Right renal pelvis (tissue), 4 donors: ENCODE measurements at places on chromosomes 16 and 17. TPM values are rescaled to one million over a fixed set of nuclear protein-coding genes. Genes with fewer than 3 reads are reported as not detected.
A peak's percentile ranks its signal among the peaks of the same experiment; 100 is the strongest.

- no peak for DNase-seq
Observed at GRCh38 chr17:61485067-61485775, 33.0 kb downstream of the TBX4 start.

GRCh38 chr16:83266848-83267553, 540.8 kb upstream of the HSBP1 start:
- no peak for DNase-seq

DNA sequence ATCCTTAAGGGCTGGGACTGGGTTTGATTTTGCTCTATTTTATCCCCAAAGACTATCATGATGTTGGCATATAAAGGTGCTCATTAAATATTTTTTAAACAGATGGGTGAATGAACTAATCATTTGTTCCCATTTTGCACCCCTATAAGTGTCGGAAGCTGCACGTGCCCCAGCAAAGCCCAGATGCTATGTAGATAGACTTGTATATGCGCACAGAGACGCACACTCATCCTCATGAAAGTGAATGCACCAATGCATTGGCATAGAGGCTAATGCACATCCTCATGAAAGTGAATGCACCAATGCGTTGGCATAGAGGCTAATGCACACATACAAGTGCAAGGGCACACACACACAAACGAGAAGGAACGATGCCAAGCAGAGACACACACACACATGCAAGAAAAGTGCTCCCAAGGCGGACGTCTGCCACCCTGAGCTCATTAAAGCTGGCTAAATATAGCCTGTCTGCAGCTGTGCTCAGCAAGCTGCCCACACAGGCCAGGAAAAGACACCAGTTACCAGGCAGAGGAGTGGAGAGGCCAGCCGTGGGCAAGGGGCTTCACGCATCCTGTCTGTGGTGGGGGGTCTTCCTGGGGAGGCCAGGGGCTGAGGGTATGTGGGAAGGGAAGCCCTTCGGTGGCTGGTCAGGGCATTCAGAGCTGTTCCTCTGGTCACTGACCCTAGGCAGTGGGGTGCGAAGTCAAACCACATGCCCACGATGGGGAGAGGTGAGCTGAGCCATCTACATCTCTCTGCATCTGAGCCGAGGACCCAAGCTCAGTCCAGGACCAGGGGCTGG, 52.6 kb downstream of the PIMREG start:
- no peak for DNase-seq

DNA sequence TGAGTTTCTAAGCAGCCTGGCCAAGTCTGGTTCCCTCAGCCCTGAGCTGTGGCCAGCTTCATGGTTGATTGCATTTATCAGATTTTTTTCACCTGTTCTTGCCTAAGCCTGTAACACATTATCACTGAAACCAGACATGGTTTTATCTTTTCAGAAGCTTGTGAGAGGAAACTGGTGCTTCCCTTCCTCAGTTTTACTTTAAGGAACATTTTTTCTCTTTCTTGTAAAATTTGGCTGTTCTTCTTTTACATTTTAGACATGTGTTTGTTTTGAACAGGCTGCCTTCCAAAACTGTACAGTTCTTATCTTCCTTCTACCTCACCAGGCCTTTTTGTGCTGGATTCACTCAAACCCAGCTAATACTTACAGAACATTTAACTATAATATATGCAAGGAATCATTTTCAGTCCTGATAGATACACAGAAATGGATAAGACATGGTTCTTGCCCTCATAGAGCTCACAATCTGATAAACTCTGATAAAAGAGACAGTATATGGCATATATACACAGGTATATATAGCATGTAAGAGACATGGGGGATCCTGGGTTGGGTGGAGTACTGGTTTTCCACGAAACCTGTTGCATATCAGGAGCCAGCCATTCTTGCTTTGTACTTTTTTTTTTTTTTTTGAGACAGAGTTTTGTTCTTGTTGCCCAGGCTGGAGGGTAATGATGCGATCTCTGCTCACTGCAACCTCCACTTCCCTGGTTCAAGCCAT, 44.5 kb downstream of the ZNRF1 start:
- no peak for DNase-seq

DNA sequence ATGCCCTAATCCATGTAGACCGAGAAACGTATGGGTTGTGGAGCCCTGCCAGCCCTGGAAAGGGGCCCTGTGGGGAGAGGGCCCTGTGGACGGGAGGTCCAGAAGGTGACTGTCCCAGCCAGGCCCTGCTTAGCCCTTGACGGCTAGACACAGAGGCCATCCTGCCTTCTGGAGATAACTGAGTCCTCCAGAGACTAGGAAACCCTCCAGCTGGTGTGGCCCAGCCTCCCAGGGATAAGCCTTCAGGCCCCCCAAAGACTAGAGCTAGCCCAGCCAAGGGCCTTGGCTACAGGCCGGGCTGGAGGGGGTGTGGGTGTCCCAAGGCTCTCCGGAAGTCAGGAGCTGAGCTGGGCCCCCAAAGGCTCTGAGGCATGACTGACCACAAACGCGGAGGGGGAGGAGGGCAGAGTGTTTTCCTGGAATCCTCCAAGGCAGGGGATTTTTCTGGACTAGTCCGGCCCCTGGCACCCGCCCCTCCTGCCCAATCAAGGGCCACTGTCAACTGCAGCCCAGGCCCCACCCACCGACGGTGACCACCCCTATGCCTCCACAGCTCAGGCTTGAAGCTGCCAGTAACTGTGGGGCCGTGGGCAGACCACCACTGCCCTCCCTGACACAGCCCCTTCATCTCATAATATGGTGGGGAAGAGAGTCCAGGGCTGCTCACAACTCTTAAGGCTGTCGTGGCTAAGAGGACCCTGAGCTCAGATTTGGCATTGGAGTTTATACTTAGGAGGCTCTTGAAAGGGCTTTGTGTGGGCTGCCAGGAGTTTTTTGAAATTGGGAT, 885 bp upstream of the VASN start:
- no peak for DNase-seq

DNA sequence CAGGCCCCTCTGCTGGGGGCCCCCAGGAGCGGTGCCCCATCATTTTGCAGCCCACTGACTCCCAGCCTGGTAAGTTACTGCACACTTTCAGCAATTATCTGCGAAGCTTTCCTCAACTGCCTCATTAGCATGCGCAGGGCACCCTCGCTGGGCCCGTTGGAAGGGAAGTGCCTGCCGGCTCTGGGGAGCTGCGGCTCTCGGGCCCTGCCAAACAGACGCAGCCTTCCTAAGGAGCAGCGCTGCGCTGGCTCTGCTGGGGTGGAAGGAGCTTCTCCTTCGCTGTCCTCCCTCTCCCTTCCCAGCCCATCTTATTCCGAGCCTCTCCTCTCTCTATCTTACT, 71.0 kb downstream of the RBBP6 start:
- DNase-seq: peak; percentile 4

- no peak for DNase-seq
Observed at GRCh38 chr17:78915872-78916632, 9.1 kb downstream of the TIMP2 start.

- no peak for DNase-seq
Observed at GRCh38 chr16:61798741-61799140, 237.5 kb downstream of the CDH8 start.

- no peak for DNase-seq
Observed at GRCh38 chr16:85495823-85496538, 117.1 kb upstream of the GSE1 start.

WFIKKN1 gene
- 2.8 TPM for polyA plus RNA-seq

ITGAD gene
- 0.12 TPM for polyA plus RNA-seq
